ENCODE measurements at places on chromosomes 11 and 22.

GRCh38 chr22:25368271-25368670 is 148.8 kb downstream of the CRYBB2 start:
- no peak for DNase-seq

GRCh38 chr11:31619980-31620379 is 110.4 kb downstream of the ELP4 start:
- no peak for DNase-seq

- no peak for DNase-seq
Observed at GRCh38 chr11:115304774-115305472, 199.3 kb downstream of the CADM1 start.

- DNase-seq: no peak
Observed at GRCh38 chr11:93034031-93034722, 64.7 kb downstream of the MTNR1B start.

DNA sequence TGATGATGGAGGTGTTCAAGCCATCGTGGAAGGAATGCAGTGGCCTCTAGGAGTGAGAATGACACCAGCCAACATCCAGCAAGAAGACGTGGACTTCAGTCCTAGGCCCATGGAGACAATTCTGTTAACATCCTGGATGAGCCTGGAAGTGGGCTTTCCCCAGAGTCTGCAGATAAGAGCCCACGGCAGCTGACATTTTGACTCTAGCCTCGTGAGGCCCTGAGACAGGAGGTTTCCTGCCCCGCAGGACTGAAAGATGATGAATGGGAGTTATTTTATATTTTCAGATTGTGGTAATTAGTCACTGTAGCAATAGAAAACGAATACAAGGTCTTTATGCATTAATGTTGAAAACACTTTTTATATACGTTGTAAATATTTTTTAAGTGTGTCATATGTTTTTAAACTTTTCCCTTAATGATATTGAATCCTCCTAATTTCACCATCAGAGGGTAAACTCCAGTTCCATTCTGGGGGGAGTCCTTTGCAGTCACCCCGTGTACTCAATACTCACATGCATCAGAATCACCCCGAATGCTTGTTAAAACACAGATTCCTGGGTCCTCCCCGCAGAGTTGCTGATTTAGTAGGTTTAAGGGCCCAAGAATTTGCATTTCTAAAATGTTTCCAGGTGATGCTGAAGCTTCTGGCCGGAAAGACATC is 570 bp upstream of the TPCN2 start:
- DNase-seq: no peak

DNA sequence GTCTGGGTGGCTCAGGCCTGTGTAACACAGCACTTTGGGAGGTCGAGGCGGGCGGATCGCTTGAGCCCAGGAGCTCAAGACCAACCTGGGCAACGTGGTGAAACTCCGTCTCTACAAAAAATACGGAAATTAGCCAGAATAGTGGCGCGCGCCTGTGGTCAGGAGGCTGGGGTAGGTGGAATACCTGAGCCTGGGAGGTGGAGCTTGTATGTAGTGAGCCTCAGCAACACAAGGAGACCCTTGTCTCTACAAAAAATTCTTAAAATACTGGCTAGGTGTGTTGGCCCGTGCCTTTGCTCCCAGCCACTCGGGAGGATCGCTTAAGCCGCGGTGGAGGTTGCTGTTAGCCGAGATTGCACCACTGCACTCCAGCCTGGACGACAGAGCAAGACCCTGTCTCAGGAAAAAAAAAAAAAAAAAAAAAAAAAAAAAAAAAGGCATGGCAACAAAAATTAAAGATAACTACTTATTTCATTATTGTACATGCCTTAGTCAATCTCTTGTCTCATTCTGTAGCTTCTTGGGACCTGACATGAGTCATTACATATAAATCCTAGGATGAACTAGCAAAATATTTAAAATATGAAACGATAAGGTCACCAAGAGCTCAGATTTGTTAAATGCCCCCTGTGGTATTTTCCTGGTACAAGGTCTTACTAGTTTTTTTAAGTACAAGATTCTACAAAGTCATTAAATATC is 1.1 kb downstream of the TAF1D start:
- peak; percentile 37 for DNase-seq

- DNase-seq: no peak
Observed at GRCh38 chr11:35605706-35606105, 12.6 kb upstream of the FJX1 start.

- DNase-seq: no peak
Observed at GRCh38 chr11:120086651-120087050, 51.3 kb downstream of the TRIM29 start.

Data from ACHN (cell line).